ENCODE measurements at places on chromosomes 3 and 15. TPM values are rescaled to one million over a fixed set of nuclear protein-coding genes. Genes with fewer than 3 reads are reported as not detected.

GRCh38 chr3:197371591-197372046, 73.2 kb upstream of the DLG1 start:
- peak; percentile 41 for DNase-seq

DNA sequence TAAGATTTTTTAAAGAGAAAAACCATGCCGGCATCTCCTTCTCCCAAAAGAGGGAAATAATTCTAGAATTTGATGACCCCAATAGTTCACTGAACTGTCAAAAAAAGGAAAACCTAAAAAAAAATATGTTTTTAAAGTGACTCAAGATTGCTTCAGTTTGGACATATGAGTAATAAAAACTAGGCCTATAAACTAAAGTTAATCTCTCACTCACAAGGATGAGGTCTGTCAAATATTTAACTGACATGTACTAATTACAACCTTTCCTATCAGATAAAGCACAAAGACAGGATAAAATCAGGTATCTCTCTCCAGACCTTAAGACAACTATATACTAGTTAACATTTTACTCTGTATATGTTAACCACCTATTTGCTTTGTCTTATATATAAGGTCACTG, 231.9 kb downstream of the NSUN3 start:
- no peak for DNase-seq

DNA sequence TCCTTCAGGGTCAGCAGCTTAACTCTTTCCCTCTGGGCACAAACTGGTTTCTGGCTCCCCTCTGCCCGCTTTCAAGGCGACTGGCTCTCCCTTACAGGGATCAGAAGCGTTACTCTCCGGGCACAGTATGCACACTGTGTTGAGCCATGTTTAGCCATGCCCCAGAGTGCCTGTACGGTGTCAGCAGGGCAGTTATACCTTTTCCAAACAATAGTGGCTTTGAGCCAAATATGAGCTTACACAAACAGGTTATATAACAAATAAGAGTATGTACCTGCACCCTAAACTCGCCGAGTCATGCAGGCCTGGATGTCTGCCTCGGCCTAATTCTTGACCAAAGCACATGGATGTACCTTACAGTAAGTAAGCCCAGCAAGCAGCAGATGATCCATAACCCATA, 175.6 kb upstream of the ANKRD28 start:
- DNase-seq = no peak

DNA sequence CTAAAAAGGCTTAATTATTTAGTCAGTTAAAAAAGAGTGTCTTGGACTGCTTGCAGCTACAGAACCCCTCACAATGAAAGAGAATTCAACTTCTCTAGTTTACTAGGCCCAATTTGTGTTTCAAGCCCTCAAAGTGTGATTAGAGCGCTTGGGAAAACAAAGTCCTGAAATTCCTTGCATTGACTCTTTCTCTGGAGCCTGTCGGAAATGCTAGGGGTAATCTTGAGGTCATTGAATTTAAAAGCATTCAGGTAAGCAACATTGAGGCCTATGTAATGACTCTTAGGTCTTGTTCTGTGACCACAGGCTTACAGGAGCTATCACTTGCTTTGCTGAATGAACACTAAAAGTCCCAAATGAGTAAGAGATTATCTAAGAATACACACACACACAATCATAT, 186.0 kb downstream of the NLGN1 start:
- DNase-seq = no peak

GRCh38 chr3:136070953-136071949, 105.7 kb downstream of the PPP2R3A start:
- peak; percentile 54 for DNase-seq

- no peak for DNase-seq
Measured at GRCh38 chr3:142394921-142395622, 52.8 kb downstream of the XRN1 start.

DNA sequence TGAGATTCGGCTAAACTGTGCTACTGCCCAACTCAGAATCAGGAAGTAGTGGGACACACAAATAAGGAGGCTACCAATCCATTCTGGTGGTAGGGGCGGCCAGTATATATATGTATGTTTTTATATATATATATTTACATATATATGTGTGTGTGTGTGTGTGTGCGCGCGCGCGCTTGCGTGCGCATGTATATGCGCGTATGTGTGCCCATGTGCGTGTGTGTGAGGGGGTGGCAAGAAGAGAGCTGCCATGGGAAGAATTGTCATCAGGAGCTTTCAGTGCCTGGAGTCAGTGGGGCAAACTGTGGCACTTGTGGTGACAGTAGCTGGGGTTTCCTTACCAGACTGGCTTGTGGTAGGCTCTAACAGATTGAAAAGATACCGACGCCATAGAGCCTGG, 26.5 kb downstream of the GXYLT2 start:
- no peak for DNase-seq

Gene NTRK3
- not detected for total RNA-seq

Gene MKRN2OS
- total RNA-seq = not detected

Gene NR1I2
- total RNA-seq = not detected

GRCh38 chr15:100731267-100732152, 129.1 kb downstream of the ASB7 start:
- DNase-seq = no peak

Gene PEX5L
- total RNA-seq = not detected

DNA sequence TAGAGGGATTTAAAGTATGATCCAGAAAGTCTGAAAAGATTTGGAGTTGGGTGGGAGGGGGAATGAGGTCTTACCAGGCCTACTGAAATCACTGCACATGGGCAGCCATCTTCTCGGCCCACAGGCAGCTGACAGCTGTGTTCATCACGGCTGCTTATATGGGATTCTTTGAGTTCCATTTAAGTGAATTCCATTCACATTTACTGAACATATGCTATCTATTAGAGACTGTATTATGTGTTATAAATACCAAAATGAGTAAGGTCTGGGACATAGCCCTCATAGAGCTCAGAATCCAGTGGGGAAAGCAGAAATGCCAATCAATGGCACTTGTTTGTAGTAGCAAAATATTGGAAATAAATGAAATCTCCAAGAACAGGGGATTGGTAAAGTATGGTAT, 91.1 kb downstream of the TRIM42 start:
- no peak for DNase-seq

DNA sequence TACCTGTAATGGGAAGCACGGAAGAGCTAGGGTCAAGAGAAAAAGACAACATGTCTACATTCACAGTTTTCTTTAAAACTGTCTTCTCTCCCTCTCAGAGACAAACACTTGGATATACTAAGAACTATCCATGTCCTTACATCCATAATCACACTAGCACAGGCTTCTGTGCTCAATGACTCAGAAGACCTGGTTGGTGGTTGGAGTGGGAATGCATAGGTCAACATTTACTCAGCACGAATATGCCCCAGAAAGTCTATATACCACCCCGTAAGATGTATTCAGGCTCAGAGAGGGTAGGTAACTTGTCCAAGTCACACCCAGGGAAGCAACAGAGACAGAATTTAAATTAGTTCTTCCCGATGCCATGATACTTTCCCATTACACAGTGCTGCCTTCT, 891.1 kb downstream of the TUSC7 start:
- no peak for DNase-seq

DNA sequence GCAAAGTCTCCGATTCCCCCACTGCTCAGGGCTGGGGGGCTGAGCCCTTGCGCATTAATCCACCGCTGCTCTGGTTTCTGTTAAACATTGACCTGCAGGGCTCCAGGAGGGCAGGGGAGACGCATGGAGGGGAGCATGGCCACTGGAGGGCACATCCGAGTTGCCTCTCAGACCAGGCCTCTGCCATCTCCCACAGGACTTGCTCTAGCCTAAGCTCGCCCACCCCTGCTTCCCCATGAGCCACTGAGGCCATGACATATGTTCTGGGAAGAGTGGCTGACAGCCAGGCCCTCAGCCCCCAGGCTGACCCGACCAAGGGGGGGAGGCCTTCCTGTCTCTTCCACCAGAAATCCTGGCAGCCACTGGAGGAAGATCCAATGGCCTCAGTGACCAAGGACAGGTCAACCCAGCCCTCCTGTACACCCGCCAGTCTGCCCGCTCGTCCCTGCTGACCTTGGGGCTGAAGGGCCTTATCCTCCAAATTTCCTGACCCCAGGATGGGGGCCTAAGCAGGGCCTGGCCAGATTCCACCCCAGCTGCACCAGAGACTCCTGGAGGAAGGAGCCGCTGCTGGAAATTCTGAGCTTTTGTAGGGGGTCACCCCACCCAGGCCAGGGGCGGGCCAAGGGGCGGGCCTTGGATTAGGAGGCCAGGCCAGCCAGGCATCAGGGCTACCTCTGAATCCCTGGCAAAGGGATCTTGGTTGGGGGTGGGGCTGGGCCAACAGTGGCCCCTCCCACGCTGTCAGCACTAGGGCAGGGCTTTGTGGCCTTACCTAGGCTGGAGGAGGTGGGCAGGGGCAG, at the start of gene HYAL1:
HYAL1 (minus strand) TSS at position 562 of the 803 bp plus-strand sequence. CDS start 618 bp downstream, outside the sequence.
- no peak for DNase-seq

GRCh38 chr3:71585887-71586809, 2.6 kb upstream of the FOXP1 start:
- DNase-seq = peak; percentile 62

GRCh38 chr3:13567684-13568514, 19.0 kb downstream of the FBLN2 start:
- DNase-seq = no peak

DNA sequence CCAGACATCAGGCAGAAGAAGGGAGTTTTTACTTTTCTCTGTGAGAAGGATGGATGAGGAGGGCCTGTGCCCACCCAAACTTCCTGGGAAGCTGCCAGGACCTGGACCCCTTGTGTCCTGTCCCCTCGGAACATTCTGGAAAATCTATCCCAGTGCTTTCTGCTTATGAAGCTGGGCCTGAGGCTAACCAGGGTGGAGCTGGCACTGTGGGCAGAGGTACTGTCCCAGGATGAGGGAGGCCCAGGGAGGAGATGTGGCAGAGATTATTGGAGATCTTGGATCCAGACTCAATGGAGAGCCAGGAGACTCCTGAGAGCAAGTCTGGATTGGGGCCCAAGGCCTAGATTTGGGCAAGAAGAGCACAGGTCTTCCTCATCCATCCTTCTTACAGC, 44.4 kb downstream of the SPSB4 start:
- DNase-seq = no peak

DNA sequence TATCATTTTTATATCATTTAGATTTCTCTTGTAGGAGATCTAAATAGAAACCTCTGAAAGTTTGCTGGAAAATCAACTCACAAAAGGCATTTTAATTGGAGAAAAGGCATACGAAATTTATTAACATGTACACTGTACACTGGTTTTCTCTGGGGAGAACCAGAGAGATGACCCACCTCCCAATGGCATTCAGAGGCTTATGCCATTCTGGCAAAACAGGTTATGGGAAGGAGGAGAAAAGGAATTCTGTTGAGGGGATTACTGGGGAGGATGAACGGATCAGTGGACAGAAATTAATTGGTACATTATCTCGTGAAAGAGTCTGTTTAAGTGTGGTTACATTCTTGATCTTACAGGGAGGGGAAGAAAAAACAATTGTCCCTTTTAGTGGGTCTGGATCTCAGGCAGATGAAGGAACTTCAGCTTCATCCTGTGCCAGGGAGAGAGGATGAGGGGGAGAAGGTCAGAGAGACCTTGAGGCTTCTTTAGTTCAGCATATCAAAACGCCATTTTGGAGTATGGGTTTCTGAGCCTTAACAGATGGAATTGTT, 16.5 kb downstream of the RAB11A start:
- DNase-seq = no peak

Gene MORC1
- 0.88 TPM for total RNA-seq

- DNase-seq = no peak
Measured at GRCh38 chr3:158522221-158523136, 48.5 kb upstream of the MLF1 start.

- DNase-seq = no peak
Measured at GRCh38 chr3:138940446-138940845, 6.5 kb downstream of the FOXL2 start.

- no peak for DNase-seq
Measured at GRCh38 chr15:68429691-68430470, 2.1 kb downstream of the ITGA11 start.

Measured in A673 (cell line).